ENCODE measurements at places on chromosomes 2 and 18.

- DNase-seq = no peak
Observed at GRCh38 chr2:96103761-96104486, 12.4 kb downstream of the ADRA2B start.

- DNase-seq = no peak
Observed at GRCh38 chr2:128317181-128317898, 1.3 kb downstream of the HS6ST1 start.

GRCh38 chr2:69483024-69483423, 45.8 kb upstream of the NFU1 start:
- DNase-seq = no peak

DNA sequence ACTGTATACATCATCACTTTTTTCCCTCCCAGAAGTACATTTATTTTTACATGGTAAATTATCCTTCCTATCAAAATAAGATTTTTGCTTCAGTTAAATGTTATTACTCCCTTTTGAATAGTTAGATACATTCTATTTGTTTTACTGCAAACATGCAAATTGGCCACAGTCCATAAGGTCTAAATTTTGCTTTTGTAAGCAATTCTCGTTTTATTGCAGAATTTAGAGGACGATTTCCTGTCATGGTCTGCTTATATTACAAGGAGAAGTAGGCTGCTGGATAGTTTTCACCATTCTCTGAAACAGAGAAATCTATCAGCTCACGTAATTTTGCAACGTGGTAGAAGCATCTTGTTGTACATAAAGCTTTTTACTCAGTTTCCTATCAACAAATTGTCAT, 1632.5 kb downstream of the LRP1B start:
- DNase-seq = no peak

DNA sequence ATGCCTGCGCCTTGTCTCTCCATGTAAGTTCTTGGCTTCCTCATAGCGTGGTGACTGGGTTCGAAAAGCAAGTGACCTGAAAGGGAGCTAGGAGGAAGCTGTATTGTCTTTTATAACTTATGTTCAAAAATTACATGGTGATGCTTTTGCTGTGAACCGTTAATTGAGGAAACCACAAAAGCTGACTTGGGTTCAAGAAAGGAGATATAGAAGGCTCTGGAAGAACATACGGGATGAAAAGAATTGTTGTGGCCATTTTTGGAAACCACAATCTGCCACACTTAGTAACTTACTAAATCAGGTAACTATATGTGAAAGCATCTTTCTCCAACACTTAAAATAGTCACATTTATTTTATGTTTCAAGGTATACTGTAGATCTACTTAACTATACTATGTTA, 177.0 kb upstream of the RBMS1 start:
- no peak for DNase-seq

GRCh38 chr18:58858591-58859468, 5.8 kb upstream of the ZNF532 start:
- DNase-seq = no peak

DNA sequence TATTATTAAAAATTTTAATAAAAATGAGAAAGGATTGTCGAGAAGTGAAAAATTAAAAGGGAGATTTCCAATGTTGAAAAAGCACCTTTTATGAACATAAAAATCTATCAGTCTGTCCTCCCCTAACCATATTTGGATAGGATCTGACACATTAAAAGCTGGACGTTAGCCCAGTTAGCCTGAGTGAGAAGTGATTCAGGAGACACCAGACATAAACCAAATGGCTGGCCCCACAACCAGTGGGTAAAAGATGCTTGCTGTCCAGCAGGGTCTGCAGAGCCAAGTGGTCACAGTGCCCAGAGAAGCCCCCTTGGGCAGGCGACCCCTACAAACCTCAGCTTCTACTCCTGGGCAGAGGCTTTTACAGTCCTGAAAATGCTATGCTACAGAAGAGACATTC, 253.8 kb upstream of the LYPD1 start:
- no peak for DNase-seq

DNA sequence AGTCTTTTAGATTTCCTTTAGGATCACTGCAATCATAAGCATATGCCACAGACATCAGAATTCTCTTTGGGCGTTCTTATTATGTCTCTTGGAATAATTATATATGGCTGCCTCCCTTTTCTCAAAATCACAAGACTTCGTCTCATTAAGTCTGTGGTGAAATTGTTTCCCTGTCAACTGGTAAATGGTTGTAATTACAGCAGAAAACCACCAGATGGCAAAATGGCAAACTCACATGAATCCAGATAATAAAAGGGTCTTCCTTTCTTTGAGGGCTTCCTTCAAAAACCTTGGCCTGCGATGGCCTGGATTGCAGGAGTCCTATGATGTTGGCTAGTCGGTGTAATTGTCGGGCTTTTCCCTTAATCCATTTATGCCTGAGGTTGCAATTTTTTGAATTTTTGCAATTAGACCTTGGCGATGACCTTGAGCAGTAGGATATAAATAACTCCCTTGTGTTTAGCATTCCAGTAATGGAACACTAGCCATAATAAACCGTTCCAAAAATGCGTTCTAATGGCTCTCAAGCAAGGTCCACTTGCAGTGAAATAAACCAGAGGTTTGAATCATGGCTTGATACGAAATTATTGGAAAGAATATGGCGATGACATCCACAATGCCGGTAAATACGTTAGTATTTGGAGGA, 656.4 kb downstream of the MBD2 start:
- no peak for DNase-seq

DNA sequence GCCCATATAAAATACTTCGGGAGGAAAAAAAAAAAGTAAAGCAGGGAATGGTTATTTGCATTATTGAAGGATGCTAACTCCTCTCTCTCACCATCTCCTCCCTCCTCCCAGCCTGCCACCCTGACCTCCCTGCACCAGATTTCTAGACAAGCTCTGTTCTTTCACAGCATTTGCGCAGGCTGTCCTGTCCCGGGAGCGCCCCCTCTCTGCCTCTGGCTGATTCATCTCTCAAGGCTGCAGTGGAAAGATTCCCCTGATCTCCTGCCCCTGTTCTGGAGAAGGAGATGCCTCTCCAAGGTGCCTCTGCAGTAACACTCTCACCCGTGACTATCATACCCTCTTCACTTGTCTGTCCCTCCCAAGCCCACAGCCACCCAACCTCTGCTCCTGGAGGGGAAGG, 38.5 kb downstream of the COL4A4 start:
- no peak for DNase-seq

DNA sequence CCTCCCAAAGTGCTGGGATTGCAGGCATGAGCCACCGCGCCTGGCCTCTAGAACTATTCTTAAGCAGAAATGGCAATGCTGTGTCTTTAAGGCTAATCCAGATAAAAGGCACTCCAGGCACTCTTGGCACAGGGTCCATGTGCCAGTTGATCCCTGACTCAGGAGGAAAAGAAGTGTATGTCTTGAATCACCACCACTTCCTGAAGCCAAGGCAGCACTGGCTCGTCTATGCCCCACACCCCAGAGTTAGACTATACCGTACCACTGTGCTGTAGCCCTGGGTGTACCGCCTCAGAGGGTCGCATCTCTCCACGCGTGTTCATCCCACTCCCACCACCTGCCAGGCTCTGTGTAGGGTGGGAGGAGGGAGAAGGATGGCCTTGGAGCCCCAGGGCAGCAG, 9.0 kb downstream of the TNFRSF11A start:
- DNase-seq = no peak

DNA sequence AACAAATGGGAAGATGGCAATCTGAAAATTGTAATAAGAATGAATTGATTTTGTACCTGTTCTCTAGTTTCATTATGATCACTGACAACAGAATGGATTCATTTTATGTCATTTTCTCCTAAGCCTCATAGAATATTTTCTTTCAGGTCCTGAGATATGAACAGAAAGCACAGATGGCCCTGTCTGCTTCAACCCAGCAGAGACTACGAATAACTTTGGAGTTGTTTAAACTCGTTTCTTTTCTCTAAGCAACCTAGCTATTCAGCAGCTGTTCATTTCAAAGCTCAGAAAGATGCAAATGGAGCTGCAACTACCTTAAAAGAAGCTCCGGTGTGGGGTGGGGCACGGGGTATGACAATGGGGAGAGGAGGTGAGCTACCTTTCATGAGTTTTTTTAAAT, 124.9 kb downstream of the ALK start:
- DNase-seq = no peak

- DNase-seq = no peak
Observed at GRCh38 chr2:98492441-98492840, 47.8 kb downstream of the INPP4A start.

DNA sequence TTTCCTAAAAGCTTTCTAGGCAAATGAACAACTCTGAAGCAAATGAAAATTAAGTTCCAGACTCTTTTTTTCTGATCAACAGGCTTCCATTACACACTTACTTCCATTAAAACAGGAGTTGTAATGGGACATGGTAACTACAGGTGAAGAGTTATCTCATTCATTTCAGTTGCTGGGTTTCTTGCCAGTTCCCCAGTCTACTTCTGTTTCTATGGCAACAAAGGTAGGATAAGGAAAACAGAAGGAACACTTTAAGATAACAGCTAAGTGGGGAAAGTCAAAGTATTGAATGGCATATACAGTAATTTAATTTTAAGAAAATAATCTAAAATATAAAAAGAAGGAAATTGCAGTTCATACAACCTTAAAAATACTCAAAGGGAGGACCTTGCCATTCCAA, 25.1 kb downstream of the BAZ2B start:
- DNase-seq = no peak

DNA sequence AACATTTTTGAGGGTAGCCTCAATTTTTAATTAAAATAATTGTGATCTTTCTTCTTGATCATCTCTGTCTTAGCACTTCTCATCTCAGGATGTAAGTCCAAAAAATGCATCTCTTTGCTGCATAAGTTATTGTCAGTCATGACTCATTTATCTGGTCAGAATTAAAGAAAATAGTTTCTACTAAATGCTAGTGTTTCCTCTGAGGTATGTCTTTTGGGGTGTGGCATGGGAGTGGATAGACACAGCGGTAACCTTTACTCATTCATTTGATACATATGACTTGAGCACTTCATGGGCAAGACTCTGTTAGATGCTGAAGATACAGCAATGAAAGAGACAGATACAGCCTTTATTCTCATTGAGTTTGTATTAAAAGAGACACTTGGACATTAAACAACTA, 284.7 kb downstream of the IRS1 start:
- no peak for DNase-seq

DNA sequence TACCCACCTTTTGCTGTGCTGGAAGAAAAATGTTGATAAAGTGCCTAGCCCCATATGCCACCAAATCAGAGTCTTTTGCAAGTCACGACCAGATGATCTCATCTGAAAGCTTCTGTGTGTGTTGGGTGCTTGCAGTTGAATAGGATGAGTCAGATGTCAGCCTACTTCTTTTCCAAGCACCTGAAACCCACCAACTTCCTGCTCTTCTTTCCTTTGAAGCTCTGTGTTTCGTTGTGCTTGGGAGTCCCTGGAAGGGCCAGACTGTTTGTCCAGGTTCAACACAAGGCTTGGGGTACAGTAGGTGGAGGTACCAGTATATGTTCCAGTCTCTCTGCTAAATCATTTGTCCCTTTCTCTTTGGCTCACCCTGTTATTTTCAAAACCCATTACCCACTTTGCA, 36.8 kb upstream of the LCLAT1 start:
- DNase-seq = no peak

- DNase-seq = no peak
Observed at GRCh38 chr2:73253901-73254300, 19.8 kb downstream of the CCT7 start.

DNA sequence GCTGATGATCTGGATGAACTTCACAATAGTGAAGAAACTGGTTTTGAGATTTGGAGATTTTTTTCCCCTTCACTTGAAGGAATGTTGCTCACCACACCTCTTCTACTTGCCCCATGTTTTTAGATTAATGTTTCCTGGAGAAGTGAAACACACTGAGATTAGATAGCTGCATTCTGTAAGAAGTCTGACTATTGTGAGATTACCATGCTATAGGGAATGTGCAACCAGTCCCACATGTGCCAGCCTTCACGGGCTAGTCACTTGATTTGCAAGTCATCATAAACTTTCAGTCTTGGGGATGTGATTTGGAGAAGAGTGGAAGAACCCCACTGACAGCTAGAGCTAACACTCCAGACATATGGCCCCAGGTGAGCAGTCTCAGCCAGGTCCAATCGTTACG, 7.4 kb upstream of the CCNYL1 start:
- no peak for DNase-seq

GRCh38 chr2:186716899-186717298, 23.0 kb downstream of the FAM171B start:
- DNase-seq = no peak

DNA sequence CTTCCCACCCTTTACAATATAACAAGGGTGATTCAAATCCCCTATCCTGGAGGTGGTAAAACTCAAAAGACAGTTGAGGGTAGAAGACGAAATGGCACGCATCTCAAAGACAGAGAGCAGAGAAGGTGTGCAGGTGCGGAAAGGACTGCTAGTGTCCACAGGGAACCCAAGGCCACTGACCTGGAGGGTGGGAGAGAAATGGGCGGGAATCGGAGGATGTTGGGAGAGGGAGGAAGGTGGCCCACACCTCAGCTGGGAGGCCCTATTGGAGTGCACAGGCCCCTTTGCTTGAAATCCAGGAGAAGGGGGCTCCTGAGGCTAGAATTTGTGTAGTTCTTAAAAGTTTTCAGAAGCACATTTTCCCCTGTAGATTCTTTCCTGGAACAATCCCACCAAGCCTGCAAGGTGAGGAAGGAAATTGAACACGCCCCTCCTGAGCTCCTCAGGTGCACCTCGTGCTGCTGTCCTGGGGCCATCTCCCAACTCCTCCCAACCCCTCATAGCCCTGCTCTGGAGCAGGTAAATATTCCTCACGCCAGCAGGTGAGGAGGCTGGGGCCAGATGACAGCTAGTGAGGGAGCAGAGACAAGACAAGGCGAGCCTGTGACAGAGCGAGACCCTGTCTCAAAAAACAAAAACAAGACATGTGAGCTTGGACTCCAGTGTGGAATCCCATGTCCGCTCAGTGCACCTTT, 99.3 kb downstream of the MCFD2 start:
- DNase-seq = no peak

GRCh38 chr2:120605231-120605935, 130.3 kb upstream of the GLI2 start:
- DNase-seq = no peak
